Fibroblast of villous mesenchyme (primary cell): ENCODE measurements at places on chromosomes 4 and X.

DNA sequence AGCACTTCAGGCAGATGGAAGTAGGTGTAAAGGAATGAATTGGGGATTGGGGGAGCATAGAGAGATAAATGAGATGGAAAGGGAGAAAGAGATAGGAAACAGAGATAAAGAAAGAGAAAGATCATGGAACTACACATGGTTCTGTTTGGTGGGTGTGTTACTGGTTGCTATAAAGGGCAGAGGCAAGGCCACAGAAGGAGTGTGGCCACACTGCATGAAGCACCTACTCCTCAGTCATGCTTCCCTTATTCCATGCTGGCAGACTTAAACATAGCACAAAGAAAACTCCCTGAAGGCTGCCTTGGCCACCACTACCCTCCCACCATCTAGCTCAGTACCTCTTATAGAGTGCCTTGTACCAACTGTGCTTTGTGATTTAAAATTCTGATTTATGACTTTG lies 56.9 kb downstream of the OPHN1 start:
- DNase-seq = no peak

DNA sequence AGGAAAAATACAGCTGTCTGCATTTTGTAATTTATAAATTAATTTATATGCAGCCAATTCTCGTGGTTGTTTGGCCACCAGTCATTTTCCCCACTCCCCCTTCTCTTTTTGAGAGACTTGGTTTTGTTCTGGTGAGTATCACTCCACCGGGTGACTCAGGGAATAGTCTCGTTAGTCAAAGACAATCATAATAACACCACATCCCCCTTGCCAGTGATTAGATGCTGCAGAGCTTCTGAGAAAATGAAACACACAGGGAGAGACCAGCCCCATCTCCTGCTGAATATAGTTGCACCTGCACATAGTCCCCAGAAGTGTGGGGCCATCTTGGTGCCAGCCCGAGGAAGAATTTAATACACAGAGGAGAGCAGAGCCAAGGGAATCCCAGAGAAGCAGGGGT lies 8.0 kb upstream of the FNIP2 start:
- DNase-seq = no peak

- DNase-seq = no peak
Measured at GRCh38 chr4:105182211-105182610, 35.5 kb downstream of the TET2 start.

- DNase-seq = no peak
Measured at GRCh38 chr4:128305942-128306341, 18.3 kb upstream of the PGRMC2 start.

DNA sequence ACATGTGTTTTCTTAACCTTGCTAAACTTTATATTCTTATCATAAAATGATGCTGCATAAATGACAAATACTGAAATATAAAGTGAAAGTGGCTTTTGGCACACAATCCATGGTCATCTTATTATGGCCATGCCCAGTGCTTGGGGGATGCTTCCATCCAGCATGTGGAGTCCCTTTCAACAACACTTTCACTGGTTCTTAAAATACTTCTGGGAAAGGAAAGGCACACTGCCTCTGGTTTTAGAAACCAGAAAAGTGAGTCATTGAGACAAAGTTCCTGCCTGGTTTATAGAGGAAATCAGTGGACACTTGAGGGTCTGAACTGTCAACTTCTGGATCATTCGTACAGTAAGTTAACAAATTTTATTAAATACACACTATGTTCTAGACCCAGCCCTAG lies 248.0 kb upstream of the ADAMTS3 start:
- no peak for DNase-seq

GRCh38 chrX:10174810-10175209 lies 18.0 kb downstream of the CLCN4 start:
- no peak for DNase-seq

GRCh38 chr4:158606969-158607368 lies 64.7 kb downstream of the C4orf46 start:
- no peak for DNase-seq

- no peak for DNase-seq
Measured at GRCh38 chr4:85268961-85269360, 206.0 kb upstream of the ARHGAP24 start.

- no peak for DNase-seq
Measured at GRCh38 chrX:118396113-118396512, 50.2 kb downstream of the WDR44 start.

GRCh38 chr4:17165286-17165685 lies 266.8 kb upstream of the LDB2 start:
- no peak for DNase-seq

DNA sequence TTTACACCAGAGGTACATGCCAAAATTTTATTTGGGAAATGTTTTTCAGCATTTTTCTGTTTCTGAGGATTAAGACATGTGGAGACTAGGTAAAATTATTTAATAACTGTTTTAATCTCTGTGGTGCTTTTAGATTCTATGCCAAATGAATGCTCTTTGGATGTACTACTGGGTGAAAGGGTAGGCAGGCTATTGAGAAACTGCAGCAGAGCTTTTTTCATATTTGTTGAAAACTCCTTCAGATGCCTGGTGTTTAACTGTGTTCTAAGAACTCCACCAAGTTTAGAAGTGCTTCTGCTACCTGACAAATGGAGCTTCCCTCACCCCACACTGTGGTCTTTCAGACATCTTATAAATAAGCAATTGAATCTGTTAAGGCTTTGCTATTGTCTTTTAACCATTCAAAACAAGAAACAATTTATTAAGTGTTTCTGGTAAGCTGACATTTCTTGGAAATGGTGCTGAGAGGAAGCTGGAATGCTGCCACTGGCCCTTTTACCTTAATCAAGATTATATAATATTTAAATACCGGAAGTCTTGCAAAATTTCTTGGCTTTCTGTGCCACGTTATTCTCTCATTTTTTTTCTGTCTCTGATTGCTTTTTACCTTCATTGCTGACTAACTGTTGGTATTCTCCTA lies 51.2 kb upstream of the CYSLTR1 start:
- DNase-seq = no peak

DNA sequence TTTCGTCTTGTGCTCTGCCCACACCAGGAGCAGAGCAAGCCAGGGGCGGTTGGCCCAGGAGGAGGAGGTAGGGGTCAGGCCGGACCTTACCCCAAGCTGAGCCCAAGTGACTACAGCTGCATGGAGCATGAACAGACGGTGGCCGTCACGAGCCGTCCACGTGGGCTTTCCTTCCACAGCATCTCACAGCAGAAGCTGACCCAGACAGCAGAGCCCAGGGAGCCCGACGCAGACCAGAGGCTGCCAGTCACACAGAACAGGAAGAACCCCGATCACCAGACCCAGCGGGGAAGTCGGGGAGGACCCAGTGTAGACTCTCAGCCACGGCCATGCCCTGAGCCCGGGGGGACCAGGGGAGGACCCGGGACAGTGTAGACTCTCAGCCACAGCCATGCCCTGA lies 58.0 kb downstream of the FAM53A start:
- DNase-seq = no peak

GRCh38 chr4:151462554-151462953 lies 53.6 kb downstream of the FHIP1A start:
- no peak for DNase-seq

GRCh38 chr4:52037689-52038102 lies 403 bp downstream of the SGCB start:
- DNase-seq = peak; percentile 38

- DNase-seq = no peak
Measured at GRCh38 chrX:111662292-111662691, 18.7 kb upstream of the ALG13 start.

DNA sequence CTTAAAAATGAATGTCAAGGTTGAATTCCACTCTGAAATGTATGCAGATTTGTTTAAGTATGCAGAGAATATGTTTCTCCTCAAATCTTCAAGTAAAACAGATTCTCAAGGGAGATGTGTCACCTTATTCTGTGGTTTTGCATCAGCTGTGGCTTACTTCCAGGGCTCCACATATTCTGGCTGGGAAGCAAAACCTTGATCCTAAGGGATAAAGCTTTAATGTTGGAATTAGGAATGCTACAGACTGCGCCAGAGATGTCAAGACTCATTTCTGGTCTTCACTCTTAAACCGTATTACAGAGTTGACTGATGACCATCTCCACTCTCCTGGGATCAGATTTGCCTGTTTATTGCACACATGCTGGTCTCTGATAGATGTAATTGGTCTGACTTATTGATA lies 143.9 kb upstream of the DIPK2B start:
- peak; percentile 76 for DNase-seq

DNA sequence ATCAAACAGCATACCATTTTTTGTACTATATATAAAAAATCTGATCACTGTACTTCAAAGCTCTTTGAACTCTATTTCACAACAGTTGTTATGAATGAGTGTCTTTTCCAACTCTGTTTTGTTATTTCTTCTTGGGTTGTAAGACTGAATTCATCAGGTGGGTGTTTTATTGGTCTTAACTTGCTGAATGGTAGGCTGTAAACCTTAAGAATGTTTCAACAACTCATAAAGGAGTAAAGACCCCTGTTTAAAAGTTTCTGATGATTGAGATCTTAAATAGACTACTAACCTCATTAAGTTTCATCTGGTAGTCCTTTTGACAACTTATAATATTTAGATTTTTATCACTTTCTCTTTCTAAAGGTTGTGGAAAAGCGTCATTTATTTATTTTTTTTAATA lies 18.4 kb upstream of the STAG2 start:
- no peak for DNase-seq

- DNase-seq = peak; percentile 11
Measured at GRCh38 chrX:1658071-1658491, 43.2 kb downstream of the ASMT start.

GRCh38 chr4:140308366-140309123 lies 64.9 kb upstream of the SCOC start:
- DNase-seq = peak; percentile 79

DNA sequence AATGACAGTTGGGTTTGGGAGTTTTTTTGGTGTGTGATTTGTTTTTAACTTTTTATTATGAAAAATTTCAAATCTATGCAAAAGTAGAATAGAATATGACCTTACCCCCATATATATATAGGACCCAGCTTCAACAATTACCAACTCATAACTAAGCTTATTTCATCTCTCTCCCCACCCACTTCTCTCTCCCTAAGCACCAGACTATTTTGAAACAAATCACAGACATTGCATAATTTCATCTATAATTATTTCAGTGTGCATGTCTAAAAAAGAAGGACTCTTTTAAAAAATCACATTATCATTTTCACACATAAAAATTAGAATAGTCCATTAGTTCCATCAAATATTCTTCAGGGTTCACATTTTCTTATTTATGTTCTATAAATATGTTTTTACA lies 28.3 kb upstream of the NKX6-1 start:
- DNase-seq = no peak

- DNase-seq = no peak
Measured at GRCh38 chrX:72020788-72021187, 110.1 kb downstream of the NHSL2 start.

DNA sequence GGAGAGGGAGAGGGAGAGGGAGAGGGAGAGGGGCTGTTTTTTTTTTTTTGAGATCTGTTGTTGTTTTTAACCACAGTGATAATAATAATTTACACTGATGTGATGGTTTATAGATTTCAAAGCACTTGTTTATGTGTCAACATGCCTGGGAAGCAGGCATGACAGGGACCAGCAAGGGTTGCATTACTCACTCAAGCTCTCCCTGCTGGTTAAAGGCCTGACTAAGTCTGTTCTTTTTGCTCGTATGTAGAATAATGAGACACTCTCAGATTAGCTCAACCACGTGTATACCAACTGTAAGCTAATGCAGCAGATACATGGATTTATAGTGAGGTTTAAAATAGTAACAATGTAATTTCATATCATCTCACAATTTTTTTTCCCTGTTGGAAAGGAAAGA lies 134.6 kb upstream of the BOD1L1 start:
- peak; percentile 27 for DNase-seq

GRCh38 chr4:180913750-180914149 lies 1329.5 kb upstream of the TENM3 start:
- DNase-seq = no peak

DNA sequence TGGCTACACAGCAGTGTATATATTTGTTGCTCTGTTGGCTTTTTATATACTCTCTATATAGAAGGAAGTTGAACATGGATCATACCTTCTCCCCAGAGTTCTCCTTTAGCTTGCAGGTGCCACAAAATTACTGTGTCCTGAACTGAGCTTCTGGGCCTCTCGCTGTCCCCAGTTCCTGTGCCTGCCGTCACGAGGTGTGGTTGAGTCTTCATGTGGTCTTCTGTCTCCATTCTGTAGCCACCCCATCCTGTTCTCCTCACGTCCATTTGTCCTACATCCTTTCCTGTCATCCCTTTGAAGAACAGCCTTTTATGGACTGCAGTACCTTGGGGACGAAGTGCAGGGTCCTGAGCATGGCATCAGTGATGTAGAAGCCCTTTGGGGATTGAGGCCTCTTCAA lies 14.5 kb downstream of the TMEM131L start:
- DNase-seq = no peak

- DNase-seq = no peak
Measured at GRCh38 chr4:896216-896615, 35.9 kb downstream of the GAK start.

- no peak for DNase-seq
Measured at GRCh38 chrX:129510331-129510730, 13.0 kb downstream of the SMARCA1 start.

DNA sequence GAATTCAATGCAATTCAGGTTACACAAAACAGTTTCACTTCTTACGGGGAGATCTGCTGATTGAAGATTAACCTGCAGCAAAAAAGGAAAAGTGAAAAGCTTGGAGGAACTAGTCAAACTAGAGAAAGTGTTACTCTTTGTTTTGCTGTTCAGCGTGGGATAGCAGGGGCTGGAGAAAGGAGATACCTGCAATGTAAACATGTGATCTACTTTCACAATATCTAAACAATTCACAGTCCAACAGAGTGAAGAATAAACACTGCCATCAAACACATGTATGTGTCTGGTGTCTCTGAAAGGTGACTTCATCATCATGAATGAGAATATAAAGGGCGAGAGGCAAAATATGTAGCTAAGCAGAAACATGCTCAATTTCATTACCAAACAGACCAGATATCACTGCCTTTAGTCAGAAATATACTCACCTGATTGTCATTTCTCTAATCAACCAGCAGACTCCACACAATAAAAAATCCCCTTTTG lies 26.4 kb downstream of the NIPAL1 start:
- DNase-seq = no peak

DNA sequence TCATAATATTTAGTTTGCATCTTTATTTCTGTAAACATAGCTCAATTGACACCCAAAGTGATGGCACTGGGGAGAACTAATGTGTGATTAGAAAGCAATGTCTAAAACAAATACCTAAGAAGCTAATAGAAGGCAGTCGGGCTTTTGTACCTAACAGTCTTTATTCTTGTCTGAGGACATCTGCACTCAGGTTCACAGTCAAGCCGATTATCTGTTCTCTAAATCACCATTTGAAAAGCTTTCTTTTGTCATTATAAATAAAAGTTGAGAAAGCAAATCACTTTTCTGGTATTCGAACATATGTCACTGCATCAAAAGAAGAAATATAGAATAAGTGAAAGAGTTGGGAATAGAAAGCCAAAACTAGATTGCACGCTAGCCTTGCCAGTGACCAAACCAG lies 2037.9 kb upstream of the TENM3 start:
- no peak for DNase-seq

GRCh38 chr4:53840643-53841042 lies 223.8 kb downstream of the CHIC2 start:
- peak; percentile 67 for DNase-seq

GRCh38 chr4:185248393-185249039 lies 39.1 kb downstream of the SNX25 start:
- no peak for DNase-seq

GRCh38 chrX:155334486-155335336 lies at the start of gene CLIC2:
CLIC2 (minus strand) TSS chrX:155334614; CDS start chrX:155334427, 187 bp downstream.
- peak; percentile 70 for DNase-seq

GRCh38 chrX:666762-667720 lies 36.5 kb downstream of the SHOX start:
- DNase-seq = no peak
